ENCODE measurements at places on chromosomes 3 and 15.

- no peak for DNase-seq
Observed at GRCh38 chr3:142931222-142931621, 32.3 kb downstream of the PAQR9 start.

- DNase-seq, result no peak
Observed at GRCh38 chr3:29606416-29606815, 325.5 kb downstream of the RBMS3 start.

GRCh38 chr3:74066456-74066855, 441.7 kb upstream of the PDZRN3 start:
- peak; percentile 12 for DNase-seq

- no peak for DNase-seq
Observed at GRCh38 chr3:87173776-87174175, 53.3 kb upstream of the CHMP2B start.

- no peak for DNase-seq
Observed at GRCh38 chr3:148360051-148360450, 337.7 kb upstream of the AGTR1 start.

- no peak for DNase-seq
Observed at GRCh38 chr3:111200027-111200426, 128.4 kb downstream of the NECTIN3 start.

DNA sequence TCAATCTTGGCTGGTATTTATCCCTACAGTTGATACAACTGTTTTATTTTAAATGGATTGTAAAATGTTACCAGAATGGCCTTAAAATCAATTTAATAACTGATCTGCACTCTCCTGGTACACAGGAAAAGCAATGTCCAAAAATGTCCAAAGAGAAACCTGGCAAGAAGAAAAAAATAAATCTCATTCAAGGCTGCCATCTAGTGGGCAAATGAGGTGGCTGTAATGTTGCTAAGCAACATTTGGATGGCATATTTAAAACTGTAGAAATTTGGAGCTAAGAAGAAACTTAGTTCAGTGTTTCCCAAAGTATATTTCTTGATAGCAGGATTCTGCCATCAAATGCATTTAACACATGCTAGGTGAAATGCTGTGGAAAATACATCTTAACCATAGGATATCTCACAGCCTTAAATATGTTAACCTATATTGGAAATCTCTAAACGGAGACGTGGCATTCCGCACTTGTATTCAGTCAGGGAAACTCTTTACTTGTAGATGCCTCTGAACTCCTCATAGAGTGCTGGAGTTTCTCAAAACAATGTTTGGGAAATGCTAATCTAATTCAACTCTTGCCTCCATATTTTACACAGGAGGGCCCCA, 216.8 kb downstream of the ERC2 start:
- DNase-seq, result peak; percentile 75

DNA sequence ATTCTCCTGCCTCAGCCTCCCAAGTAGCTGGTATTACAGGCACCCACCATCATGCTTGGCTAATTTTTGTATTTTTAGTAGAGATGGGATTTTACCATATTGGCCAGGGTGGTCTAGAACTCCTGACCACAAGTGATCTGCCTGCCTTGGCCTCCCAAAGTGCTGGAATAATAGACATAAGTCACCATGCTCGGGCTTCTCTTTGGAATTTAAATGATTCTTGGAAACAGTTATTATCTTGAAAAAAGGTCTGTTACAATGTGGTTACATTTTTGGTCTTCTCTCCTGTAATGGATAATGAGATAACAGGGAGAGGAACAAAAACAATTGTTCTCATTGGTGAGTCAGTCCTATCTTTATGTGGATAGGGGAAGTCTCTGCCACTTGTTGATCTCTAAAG, 59.8 kb upstream of the AADACL2 start:
- no peak for DNase-seq

GRCh38 chr3:64732576-64732975, 44.8 kb upstream of the ADAMTS9 start:
- no peak for DNase-seq

- DNase-seq, result peak; percentile 14
Observed at GRCh38 chr3:90015688-90016356, 908.4 kb downstream of the EPHA3 start.

DNA sequence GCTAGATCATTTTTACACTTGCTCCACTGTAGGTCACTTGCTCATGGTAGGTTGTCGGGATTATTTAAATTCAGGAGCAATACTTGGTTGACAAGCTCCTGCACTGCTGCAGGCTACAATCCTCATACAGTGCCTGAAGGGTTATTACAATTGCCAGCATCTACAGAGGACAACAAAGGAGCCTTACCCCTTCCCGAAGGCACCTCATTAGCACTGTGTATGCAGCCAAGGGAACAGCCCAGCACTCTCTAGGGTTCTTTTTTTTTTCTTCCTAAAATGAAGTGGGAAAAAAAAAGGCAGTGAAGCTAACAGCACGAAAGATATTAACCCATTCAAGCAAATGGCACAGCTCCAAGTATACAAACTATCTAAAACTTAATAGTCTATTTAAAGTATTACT, 142.7 kb downstream of the ULK4 start:
- peak; percentile 17 for DNase-seq

Measured in retina (tissue), 1 donor.